ENCODE measurements at places on chromosomes 11 and 22.
A peak's percentile ranks its signal among the peaks of the same experiment; 100 is the strongest.

DNA sequence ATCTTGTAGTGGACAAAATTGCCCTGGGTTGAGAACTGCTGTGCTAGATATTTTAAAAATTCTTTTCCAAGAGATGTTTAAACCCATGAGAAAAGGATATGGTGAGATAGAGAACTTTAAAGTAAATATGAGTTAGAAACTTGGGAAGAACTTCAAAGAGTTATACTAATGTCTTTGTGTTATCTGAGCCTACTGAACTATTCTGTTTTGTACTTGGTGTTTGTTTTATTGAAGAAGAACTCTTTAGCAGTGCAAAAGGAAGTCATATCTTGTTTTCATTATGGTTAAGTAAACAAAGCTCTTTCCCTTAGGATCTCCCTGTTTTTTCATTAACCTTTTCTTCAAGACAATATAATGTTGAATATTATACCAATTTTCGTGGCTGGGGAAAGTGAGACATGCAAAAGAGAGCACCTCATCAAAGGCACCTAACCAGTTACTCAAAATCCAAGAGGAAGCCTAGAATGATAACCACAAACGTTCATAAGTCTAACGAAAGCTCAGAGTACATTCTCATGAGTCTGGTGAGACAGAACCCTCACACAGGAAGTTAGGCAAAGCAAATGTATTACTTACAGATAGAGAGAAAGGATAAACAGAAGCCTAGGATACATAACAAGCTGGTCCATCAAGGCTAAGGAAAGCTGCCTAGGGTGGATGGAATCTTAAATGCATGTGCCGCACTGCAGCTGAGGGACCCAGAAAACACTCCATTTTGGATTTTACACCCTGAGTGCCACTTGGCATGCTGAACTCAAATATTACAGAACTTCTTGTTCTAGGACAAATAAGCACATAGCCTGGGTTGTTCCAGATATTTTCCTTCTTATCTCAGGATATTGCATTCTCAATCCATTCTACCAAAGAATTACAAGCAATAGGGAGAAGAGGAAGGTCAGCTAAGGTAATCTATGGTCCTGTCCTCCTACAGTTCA lies 112.5 kb upstream of the ANO3 start:
- no peak for DNase-seq

DNA sequence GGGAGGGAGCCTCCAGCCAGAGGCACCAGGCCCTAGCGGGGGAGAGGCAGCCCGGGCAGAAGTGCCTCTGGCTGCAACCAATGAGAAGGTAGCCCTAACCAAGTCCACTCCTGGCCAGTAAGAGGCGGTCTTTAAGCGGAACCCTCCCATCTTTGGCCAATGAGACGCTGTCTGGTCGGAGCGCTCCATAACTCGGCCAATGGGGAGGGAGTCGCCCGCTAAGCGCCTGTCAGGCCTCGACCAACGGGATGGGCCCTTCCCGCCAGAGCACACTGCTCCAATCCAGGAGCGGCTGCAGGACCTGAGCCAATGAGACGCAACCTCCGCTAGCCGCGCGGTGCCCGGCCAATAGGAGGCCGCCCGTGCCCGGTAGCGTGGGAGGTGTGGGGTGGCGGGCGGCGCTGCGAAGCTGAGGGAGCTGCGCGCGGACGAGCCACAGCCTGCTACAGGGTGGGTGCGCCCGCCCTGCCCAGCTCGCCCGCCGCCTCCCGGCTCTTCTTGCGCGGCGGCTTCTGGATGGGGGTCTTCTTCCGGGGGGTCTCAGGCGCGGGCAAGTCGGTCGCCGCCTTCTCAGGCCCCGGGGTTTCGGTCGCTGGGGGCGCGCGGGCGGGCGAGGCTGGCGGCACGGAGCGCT lies 12.6 kb downstream of the SCARF2 start:
- DNase-seq = no peak

GRCh38 chr11:11513422-11513821 lies 108.4 kb downstream of the GALNT18 start:
- no peak for DNase-seq

- no peak for DNase-seq
These were observed 8.9 kb downstream of the ALX4 start for GRCh38 chr11:44300844-44301563.

GRCh38 chr11:72569966-72570892 lies 104.0 kb downstream of the PDE2A start:
- no peak for DNase-seq

DNA sequence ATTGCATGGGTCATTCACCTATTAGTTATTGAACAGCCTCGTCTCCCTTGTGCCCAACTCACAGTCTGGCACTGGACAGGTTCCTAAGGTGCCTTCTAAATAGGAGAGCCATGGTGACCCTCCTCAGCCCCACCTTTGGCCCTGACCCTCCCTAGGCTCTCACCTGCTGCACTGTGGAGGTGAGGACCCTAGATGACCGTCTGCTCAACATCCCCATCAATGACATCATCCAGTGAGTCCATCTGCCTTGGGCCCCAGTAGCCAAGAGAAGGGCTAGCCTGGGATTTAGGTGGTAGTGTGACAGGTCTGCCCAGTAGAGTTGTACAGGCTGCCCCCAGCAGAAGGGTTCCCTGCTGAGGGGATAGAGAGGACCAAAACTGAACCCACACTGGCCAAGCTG lies 13.6 kb downstream of the UCP2 start:
- DNase-seq = no peak

DNA sequence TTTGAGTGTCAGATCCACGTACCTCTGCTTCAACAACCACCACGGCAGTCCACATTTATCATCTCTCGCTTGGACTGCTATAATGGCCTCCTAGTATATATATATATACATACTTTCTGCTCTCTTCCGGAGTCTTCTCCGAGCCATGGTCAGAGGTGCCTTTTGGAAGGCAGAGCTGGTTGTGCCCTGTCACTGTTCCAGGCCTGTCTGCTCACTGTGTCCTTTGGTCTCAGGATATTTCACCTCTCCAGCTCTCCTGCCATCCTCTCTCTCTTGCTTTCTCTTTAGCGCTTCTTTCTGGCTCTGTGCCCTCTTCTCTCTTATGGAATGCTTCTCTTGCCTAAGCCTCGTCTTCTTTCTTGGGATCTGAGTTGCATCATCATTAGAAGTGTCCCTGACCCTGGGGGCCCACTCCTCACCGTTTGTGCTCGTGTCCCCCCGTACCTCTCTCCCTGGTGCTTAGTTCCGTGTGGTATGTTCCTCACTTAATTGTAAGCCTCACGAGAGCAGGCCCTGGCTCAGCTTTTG lies 86.1 kb upstream of the RASSF10 start:
- no peak for DNase-seq

DNA sequence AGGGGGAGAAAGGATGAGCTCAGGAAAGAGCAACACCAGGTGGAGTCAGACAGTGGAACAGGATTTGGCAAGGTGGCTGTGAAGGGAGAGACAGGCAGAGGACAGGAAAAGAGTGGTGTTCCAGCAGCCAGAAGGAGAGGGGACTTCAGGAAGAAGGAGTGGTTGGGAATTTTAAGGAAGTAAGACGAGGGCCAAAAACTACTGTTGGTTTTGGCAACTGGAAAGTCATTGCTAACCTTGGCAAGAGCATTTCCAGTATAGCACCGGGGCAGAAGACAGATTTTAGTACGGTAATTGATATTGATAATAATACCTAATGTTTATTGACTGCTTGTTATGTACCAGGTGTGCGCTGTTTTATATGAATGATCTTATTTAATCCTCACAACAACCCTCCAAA lies 15.4 kb upstream of the DDX6 start:
- DNase-seq = no peak

GRCh38 chr22:23915290-23915689 lies 21.1 kb downstream of the MIF start:
- no peak for DNase-seq

DNA sequence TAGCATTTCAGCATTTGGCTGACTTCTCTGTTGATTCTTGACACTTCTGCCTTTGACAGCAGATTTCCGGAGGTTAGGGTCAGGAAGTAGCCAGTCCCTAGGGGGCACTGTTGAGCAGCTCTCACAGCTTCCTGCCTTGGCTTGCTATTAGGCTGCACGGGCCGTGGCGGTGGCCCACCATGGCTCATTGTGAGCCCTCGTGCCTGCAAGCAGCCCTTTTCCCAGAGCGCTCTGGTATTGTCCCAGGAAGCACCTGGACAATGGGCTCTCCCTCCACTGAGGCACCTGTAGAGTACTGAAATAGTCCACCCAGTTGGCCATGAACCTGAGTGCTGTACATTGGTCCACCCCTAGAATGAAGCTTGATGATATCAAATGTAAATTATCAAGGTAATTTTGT lies 100.2 kb upstream of the GAL start:
- peak; percentile 39 for DNase-seq

DNA sequence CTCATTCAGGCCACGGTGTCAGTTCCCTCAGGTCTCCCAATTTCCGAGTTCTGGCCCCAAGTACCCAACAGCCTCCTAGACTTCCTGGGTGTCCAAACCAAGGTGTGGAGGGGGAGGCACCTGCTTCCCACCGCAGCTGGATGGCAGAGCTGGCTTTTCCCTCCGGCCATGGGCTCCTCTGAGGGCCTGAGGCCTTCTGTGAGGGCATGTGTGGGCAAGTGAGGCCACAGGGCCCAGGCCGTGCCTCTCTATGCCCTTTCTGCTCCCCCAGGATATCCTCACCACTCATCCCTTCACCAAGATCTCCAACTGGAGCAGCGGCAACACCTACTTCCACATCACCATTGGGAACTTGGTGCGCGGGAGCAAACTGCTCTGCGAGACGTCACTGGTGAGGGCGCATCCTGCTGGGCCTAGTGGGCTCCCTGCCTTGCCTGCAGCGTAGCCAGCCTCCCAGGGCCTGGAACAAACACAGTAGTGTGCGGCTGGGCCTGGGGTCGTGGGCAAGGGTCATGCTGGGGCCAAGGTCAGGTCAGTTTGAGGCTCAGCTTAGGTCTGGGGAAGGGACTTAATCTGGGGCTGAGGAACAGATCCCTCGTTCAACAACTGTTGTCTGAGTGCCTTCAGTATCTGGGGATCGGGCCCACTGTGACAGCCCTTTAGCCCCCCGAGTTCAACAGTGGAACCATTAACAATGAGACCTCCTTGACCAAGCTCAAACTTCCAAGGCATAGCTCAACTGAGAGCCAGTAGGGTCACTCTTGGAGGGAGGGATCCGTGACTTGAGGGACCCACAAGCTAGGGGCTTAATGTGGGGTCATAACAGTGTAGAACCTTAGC lies 85.8 kb downstream of the MYO7A start:
- DNase-seq = no peak

DNA sequence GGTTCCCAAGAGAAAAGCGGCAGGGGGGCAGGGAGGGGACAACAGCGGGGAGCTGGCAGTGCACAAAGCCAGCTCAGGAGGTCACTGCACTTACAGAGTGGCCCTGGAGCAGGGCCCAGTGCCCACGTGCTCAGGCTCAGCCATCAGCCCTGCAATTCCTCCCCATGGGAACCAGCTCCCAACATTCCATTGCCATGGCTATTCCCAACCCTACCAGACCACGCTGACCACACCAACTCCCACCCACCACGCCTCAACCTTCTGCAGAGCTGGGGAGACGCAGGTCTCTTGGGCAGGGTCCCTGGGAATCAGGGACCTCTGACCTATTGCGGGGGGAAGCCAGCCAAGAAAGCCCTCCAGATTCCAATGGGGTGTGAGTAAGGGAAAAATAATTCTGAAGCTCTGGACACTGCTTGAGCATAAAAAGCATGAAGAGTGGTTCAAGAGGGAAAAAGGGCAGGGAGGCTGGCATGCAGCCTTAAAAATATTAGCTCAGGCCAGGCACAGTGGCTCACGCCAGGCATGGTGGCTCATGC lies 38.3 kb upstream of the TFIP11 start:
- no peak for DNase-seq

DNA sequence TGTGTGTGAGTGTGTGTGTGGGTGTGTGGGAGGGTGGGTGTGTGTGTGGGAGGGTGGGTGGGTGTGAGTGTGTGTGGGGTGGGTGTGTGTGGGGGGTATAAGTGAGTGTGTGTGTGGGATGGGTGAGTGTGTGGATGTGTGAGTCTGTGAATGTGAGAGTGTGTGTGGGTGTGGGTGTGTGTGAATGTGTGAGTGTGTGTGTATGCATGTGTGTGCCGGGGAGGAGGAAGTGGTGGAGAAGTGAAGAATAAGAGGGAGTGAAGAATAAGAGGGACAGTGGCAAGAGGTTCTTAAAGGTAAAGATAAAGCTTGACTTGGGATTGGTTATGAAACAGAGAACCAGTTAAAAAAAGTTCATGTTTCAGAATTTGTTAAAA lies 54.0 kb downstream of the PRR5L start:
- no peak for DNase-seq

GRCh38 chr11:12358302-12359188 lies 18.8 kb upstream of the PARVA start:
- DNase-seq = no peak

GRCh38 chr11:2699185-2699530 lies 636 bp downstream of the KCNQ1OT1 start:
- DNase-seq = peak; percentile 25

GRCh38 chr22:44363013-44363979 lies 50.5 kb upstream of the SHISAL1 start:
- peak; percentile 58 for DNase-seq

DNA sequence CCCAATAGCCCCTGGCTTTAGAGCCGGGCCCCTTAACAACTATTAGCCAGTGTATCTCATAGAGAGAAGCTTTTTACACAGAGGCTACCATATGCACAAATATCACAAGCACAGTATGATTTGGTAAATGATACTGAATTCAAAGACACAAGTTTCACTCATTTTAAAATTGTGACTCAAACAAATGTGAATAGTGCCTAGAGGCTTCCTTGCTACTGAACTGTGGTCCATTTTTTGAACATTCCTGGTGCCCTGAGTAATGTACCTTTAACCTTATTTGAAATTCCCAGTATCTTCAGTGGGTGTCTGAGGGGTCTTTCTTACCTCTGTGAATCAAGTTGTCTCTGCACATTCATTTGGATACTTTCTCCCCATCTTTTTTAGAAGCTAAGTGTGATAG lies 156.2 kb downstream of the MAML2 start:
- no peak for DNase-seq

GRCh38 chr11:11572386-11572785 lies 49.4 kb downstream of the GALNT18 start:
- no peak for DNase-seq

- DNase-seq = no peak
These were observed 4.6 kb upstream of the POLR3H start for GRCh38 chr22:41548830-41549211.

DNA sequence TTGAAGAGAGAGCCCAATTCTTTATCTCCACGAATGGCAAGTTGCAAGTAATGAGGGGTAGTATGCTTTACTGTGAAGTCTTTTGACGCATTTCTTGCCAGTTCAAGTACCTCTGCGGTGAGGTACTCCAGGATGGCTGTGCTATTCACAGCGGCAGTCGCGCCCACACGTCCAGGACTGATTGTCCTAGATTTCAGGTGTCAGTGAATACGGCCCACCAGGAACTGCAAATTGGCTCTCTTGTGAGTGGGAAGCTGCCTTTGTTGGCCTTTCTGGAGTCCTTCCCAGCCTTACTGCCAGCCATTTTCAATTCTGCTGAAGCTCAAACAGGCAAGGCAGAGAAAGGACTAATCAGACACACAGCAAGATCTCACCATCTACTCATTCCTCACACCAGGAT lies 8.5 kb downstream of the PPFIA1 start:
- no peak for DNase-seq

DNA sequence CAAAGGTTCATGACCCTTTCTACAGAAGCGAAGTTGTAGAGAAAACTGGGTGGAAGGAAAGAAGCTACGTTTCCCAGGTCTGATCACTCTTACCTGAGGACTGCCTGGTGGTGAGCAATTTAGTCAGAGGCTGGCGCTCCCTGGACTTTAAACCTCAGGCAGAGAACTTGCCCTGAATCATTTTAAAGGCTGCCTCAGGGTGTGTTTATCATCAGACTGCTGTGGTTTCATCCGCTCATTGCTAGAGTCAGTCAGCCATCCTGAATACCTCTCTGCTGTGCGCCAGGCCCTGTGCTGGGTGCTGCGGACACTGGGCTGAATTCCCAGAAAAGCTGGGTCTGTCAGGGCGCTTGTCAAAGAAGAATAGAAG lies 2.7 kb downstream of the DTX4 start:
- no peak for DNase-seq

Data from kidney (tissue), 22 donors.